ENCODE measurements at places on chromosomes 7 and 10.
A peak's percentile ranks its signal among the peaks of the same experiment; 100 is the strongest.

- no peak for DNase-seq
These were observed 128.8 kb upstream of the RET start for GRCh38 chr10:42948040-42948439.

- DNase-seq, result no peak
These were observed 122.7 kb upstream of the PDSS1 start for GRCh38 chr10:26574783-26575182.

GRCh38 chr7:36215457-36215765 is 62.4 kb downstream of the EEPD1 start:
- DNase-seq, result no peak

DNA sequence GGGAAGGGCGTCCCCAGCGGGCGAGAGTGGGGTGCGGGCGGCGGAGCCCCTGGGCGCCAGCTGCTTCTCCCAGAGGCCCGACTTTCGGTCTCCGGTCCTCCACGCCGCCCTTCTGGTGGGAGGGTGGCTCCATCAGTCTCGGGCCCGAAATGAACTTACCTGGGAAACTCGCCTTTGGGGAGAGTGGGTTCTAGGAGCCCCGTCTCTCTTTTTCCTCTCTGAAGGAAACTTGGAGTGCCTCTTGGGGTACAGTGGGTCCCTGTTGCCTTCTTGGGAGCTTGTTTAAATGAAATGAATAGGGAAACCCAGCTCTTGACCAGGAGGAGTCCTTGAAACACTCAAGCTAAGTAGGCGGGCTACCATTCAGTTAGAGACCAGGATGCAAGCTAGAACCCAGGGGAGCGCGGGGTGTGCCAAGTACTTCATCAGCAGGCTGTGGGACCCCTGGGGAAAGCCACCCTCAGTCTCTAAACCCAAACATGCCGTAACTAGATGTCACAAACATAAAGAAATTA is 1.3 kb downstream of the SLC26A4 start:
- DNase-seq, result no peak

GRCh38 chr7:122885583-122886356 is 490 bp downstream of the CADPS2 start:
- peak; percentile 72 for DNase-seq

Data from coronary artery (tissue), 2 donors.